NCI-H524 (cell line): ENCODE measurements at places on chromosomes 11 and 22.

DNA sequence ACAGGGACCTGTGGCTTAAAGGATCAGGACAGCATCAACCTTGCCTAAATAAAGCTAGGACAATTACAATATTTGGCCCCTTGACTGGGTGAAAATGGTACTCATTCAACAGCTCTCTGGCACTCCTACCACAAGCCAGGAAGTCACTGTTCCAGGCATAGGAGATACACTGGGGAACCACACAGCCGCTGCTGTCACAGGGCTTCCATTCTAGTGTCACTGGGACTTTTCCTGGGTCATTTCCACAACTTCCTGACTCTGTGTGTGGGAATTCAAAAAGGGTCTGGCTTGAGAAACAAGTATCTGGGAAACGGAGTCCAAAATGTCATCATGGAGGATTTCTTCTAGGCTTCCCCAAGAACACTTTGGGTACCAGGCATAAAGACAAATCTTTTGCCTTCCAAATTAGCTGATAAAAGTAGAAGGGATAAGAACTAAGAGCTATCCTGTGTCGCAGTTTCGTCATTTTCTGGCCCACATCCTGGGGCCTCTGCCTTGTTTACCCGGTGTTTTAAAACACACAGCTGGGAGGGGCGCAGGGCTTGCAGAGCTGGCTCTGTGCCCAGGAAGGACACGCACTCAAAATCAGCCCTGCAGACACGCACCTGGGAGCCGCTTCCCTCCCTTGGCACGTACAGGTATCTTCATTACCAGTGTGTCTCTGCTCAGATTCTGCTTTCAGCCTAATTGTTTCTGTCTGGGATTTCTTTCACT, 38.0 kb downstream of the TMEM45B start:
- peak; percentile 10 for DNase-seq

DNA sequence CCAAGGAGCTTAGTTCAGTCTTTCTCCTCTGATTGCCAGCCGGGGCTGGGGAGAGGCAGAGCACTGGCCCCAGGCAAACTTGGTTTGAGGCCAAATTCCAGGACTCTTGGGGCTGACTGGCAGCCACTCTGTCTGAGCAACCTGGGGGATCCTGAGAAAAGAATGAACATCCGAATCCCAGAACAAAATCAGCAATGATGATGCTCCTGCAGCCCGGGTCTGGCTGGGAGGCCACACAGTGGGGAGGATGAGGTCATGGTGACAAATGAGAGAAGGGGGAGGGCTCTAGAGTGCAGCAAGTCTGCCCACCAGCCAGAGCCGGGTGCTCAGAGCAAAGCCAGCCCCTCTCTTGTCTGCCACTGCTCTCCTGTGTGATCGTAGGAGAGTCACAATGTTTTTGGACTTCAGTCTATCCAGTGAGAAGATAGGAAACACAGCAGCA, 71.8 kb upstream of the PAX6 start:
- no peak for DNase-seq

DNA sequence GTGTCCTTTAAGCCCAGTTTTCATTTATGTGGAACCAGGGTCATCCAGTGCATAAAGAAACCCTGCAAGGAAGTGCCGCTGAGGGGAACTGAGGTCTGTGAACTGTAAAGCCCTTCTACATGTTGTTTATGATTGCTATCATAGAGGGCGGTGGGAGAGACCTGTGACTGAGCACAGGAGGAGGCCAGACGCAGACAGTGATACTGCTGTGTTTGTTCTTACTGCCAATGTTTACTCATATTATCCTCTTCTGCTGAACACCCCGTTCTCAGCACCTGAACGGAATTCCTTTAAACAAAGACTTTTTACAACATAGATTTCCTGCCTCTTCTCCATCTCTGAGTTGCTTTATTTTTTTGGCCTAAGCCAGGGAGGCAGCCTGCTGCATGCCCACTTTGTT, 967 bp upstream of the GALNT18 start:
- no peak for DNase-seq

- no peak for DNase-seq
Observed at GRCh38 chr11:34632105-34632791, 11.4 kb downstream of the EHF start.

DNA sequence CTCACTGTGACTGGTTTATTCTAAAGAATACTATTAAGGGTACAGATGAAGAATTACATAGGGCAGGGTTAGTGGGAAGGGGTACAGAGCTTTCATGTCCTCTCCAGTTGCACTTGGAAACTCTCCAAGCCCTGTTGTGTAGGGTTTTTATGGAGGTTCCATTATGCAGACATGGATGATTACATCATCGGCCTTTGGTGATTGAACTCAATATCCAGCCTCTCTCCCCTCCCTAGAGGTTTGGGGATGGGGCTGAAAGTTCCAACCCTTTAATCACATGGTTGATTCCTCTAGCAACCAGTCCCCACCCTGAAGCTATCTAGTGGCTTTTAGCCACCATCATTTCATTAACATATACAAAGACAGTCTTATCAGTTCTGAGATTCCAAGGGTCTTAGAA, 472.6 kb downstream of the BUD13 start:
- no peak for DNase-seq

DNA sequence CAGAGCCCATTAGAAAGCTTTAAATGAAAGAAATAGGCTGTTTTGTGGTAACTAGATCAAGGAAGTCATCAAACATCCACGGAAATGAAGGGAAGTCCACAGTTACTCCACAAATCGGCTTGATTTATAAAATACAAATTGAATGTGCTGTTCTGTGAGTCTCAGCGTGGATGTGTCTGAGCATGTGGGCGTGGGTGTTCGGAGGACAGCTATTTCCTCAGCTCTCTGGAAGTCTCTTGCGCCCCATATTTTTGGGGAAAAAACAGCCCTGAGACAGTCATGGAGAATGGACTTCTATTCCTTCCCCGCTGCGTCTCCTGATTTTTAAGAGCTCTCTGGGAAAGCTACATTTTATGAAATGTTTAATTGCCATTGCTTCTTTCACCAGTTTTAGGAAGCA, 144.4 kb downstream of the EFCAB6 start:
- no peak for DNase-seq

DNA sequence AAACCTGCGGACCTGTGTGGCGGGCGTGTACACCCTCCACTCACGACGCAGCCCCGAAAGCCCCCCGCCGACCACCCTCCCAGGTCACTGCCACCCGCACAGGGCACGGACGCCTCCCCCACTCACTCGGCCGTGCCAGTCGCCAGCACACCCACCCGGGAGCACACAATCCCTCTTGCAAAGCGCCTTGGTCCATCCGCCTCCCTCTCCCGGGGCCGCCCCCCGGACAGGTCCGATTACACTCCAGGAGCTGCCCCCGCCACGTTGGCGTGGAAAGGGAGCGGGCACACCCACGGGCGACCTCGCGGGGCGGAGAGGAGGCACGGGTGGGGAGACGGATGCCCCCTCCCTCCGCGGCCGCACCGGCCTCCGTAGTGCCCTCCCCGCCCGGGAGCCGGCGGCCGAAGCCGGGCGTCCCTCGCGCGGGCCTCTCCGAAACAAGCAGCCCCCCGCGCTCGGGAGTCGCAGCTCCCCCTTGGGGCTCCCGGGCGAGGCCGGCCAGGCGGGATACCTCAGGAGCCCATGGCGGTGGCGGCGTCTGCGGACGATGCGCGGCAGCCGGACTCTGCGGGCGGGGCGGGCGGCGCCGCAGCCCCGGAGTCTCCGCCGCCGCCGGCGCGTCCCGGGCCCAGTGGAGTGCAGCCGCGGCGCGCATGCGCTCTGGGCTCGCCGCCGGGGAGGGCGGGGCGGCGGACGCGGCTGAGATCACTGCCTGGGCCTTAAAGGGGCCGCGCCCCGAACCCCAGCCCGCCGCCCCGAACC, at the start of gene TMEM184B:
TSS of gene TMEM184B (minus strand) at position 638 of the 762 bp plus-strand sequence. CDS start 25,049 bp downstream, outside the sequence.
- no peak for DNase-seq

DNA sequence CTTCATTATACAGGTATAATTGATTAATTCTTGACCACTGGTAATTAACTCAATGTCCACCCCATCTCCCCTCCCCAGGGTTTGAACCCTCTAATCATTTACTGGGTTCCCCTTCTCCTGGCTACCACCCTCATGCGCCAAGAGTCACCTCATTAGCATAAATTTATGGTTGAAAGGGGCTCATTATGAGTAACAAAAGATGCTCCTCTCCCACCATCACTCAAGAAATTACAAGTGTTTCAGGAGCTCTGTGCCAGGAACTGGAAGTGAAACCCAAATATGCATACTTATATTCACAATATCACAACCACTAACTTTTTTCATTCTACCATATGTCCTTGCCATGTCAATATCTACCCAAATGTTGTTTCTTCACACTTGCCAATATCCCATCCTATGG, 7.8 kb upstream of the STIP1 start:
- no peak for DNase-seq

DNA sequence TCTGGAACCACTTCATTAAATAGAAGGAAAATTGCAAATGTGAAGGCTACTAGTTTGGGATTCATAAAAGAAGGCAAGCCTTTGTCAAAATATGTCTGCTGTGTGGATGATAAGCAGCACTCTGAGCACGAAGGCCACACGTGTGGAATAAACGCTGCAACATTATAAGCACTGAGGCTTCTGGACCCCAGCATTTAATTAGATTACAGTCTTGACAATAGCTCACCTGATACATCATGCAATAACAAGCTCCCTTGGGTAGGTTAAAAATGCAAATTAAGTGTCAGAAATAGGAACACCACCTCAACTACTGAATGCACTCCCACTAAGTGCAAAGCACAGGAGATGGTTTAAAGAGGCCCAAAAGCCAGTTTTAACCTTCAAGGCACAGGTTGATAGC, 179.3 kb downstream of the LARGE1 start:
- DNase-seq, result no peak

DNA sequence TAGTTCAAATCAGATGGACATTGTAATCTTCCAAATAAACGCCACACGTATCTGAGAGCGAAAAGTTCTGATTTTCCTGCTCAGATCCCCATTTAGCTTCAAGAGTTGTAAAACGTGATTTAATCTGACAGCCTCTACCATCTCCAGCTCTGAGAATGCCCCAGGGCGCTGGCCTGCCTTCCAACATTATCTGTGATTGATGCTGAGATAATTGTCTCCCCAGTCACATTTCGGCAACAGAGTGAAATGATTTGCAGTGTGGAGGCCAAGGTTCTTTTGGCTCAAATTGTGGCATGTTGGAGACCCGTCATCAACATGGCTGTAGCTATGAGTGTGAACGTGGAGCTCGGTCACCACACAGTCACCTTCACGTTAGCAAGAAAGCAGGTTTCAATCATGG, 283.4 kb downstream of the BRD1 start:
- no peak for DNase-seq

DNA sequence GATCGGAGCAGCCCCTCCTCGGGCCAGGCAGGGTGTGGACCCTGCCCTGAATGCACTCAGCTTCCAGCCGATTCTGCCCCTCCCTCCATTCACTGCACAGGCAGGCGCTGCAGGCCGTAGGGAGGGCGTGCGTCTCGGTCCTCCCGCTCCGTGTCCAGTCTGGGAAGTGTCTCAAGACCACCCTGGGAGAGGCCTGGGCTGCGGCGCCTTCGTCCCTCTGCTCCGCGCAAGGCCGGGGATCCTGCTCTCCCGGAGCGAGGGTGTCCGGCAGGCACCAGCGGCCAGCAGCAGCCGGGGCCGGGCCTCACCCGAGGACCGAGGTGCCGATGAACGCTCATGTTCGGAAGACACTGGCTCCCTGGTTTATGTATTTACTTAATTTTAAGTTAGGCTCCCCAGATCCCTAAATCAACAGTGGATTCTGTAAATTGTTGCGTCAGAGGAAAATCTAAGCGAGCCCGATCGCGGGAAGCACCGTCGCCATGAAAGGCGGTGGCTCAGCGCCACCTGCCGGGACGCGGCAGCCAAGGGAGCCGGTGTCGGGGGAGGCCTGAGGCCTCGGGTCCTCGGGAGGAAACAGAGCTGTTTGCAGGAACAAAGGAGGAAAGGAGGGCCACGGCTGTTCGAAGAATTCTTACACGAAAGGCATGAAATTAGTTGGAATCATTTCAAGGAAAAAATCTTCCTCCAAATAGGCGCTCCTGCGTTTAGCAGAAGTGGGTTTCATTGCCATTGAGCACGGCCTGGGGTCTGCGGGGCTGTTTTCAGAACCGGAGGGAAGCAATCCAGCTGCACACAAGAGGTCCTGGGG, 195.3 kb downstream of the BRD1 start:
- DNase-seq, result peak; percentile 76

- DNase-seq, result peak; percentile 56
Observed at GRCh38 chr11:15006139-15006759, 34.1 kb upstream of the CALCA start.

- no peak for DNase-seq
Observed at GRCh38 chr11:87604350-87604749, 566.6 kb downstream of the TMEM135 start.

DNA sequence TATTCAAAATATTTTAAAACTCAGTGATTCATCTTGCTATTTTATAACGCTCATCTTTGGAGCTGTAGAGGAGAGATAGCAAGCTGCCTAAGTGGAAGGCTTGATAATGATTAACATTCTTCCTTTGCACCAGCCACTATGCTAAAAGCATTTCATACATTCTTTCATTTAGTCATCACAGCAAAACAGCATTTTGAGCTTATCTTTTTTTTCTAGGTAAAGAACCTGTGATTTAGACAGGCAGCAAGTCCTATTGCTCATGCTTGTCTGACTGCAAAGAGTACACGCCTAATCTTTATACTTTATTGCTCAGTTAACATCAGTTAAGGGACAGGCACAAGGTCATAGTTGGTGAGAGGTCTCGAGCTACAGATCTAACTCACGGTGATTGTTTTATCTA, 713.1 kb upstream of the ARHGAP42 start:
- no peak for DNase-seq

DNA sequence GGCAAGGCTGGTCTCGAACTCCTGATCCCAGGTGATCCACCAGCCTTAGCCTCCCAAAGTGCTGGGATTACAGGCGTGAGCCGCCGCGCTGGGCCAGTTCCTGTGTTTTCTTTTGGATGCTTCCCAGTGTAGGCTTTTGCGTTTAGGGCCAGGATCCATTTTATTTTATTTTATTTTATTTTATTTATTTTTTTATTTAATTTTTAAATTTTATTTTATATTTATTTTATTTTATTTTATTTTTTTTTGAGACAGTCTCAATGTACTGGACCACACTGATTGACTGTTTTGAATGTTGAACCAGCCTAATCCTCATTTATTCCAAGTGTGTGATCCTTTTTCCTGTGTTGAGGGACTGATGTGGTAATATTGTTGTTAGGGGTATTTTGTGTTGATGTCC, 8.4 kb downstream of the EPS8L2 start:
- no peak for DNase-seq

- no peak for DNase-seq
Observed at GRCh38 chr11:133793271-133794035, 51.9 kb downstream of the SPATA19 start.

GRCh38 chr11:117427356-117427874, 99.8 kb downstream of the CEP164 start:
- peak; percentile 48 for DNase-seq

DNA sequence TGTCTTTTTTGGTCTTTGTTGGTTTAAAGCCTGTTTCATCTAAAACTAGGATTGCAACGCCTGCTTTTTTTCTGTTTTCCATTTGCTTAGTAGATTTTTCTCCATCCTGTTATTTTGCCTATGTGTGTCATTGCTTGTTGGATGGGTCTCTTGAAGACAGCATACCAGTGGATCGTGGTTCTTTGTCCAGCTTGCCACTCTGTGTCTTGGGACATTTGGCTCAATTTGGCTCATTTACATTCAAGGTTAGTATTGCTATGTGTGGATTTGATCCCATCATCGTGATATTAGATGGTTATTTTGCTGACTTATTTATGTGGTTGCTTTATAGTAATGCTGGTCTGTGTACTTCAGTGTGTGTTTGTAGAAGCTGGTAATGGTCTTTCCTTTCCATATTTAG, 31.4 kb upstream of the ANKK1 start:
- no peak for DNase-seq

- DNase-seq, result no peak
Observed at GRCh38 chr11:77775936-77776335, 44.6 kb downstream of the RSF1 start.
